ENCODE measurements at places on chromosomes 1 and 21.

GRCh38 chr21:32520875-32521735, 64.2 kb downstream of the TCP10L start:
- no peak for DNase-seq

DNA sequence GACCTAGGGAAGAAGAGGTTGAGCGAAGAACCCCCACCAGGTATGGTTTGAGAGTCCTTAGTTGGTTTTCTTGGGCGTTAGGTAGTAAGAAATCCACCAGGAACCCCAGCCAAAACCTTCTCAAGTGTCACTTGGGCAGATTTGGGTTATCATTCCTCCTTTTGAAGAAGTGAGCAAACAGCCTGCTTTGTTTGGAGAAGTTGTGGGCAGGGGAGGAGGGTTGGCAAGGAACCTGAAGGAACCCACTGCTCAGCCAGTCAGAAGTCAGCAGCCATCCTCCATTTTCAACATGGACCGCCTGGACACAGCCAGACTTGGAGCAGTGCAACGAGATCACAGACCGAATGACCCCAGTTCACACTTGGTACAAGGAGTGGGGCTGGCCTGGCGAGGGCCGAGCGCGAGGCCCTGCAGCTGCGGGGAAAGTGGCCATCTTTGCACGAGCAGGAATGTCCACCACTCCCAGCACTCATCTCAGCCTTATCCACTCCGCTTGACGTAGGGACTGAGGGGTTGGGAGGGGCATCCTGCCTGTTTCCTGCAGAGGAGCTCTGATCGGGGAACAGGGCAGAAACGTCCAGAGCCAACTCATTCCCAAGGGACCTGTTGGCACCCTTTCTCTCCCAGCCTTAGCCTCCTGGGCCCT, 7.2 kb downstream of the ADPRS start:
- DNase-seq = no peak

GRCh38 chr1:207405814-207406213, 48.3 kb upstream of the CR2 start:
- no peak for DNase-seq

DNA sequence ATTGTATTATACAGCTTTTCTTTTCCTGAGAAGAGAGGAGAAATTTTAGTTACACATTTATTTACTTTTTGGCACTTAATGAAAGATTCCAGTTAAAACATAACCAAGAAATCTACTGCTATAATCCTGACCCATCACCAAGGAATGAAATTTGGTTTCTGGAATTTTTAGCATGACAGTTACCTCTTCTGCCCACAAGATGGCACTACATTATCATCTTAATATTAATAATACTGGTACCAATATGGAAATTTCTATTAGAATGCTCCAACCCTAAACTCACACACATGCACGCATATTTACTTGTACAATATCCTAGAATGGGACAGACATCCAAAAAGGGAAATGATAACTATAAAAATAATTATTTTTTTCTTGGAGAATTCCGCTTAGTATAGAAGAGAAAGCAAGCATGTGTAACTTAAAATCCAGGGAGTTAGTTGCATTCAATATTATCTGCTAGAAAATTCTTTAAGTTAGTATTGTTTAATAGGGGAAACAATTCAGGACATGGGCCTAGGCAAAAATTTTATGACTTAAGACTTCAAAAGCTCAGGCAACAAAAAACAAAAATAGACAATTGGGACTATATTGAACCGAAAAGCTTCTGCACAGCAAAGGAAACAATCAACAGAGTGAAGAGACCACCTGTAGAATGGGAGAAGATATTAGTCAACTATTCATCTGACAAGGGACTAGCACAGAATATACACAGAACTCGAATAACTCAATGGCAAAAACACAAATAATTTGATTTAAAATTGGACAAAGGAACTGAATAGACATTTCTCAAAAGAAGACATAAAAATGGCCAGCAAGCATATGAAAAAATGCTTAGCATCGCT, 37.4 kb downstream of the MAP3K21 start:
- no peak for DNase-seq

DNA sequence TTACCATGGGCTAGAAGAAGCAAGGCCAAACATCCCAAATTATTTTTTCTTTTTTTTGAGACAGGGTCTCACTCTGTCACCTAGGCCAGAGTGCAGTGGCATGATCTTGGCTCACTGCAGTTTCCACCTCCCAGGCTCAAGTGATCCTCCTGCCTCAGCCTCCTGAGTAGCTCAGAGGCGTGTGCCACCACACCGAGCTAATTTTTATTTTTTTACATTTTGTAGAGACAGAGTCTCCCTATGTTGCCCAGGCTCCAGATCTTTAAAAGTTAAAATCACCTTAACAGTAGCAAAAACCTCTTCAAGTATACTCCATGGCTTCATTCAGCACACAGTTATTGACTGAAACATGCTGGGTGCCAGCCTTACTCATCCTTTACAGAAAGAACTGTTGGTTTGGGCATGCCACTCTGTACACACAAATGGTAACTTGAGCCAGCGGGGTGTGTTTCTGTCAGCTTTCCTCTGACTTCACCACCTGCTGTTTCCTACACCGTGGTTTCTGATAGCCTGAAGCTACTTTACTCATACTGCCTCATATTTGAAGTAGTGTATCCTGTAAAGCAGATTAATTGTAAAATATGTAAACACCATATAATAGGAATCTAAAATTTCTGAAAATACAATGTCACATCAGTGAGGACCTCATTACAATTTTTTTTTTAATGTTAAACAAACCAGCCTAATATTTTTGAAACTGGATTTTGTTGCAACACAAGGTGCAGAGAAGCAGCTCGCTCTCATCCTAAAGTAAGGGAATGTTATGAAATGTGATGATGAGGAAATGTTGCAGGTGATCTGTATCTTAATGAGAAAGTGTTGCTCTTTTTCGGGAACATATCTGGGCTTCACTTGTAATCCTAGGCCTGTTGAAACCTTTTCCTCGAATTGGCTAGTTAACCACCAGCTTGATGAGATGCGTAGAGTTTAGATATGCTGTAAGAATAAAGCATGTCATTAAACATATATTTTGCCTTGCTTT, 113.9 kb downstream of the ATP5PO start:
- no peak for DNase-seq

- no peak for DNase-seq
Observed at GRCh38 chr1:5273280-5274003, 619.0 kb downstream of the AJAP1 start.

DNA sequence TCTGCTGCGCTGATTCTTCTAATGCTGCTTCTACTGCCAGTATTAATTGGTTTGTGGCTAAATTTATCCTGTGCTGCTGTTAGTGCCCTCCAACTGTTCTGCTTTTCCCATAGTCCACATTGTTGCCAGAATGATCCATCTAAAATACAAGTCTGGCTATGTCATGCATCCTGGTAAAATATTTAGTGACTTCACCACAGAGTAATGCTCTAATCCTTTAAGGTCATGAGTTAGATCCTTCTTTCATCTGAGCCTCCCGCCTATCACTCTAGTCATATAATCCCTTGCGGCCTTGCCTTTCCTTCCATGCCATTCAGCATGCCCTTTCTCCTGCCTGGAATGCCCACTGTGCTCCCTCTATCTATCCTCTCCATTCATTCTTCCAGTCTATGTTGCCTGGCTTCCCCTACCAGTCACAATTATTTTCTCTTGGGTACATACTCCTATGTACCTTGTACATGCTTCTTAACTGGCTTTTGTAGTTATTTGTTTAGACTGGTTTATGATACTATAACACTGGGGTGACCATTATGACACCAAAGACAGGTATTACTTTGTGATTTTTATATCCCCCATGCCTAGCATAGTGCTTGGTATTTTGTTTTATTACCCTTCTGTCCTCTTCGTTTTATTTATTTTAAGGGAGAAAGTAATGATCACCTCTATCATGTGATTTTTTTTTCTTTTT, 144.0 kb downstream of the MAGI3 start:
- no peak for DNase-seq

DNA sequence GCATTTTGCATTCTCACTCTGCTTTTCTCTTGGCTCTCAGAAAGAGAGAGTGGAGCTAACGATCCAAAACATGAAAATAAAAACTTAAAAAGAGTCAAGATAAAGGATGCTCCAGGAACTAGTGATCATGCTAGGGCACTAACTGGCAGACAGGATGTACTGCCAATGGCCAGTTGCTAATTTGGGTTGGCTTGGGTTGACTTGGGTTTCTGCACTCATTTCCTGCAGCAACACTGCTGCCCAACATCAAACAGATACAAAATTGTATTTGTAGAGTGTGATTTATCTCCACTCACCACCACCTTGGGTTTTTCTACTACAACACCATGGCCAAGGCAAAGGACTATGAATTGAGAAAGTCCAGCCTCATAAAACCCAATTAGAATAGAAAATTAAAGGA, 662.3 kb upstream of the PTBP2 start:
- no peak for DNase-seq

DNA sequence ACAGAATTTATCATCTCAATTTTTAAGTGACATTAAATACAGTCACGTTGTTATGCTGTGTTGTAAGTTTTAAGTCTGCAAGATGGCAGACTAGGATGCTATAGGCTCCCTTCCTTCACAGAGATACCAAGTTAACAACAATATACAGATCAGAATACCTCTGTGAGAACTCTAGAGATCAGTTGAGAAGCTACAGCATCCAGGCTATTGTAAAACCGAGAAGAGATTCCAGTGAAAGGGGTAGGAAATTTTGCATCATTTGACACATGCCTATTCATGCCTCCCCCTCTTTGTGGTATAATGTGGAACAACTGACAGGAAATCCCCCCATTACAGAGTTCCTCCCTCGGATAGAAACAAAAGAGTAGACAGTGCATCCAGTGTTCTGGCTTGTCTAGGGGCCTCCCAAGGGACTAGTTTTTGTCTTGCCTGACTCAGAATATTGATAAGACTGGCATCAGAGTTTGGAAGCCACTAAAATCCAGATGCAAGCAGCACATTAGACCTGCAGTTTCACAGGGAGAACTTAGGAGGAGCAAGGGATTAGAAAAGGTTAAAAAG, 80.6 kb downstream of the LBR start:
- no peak for DNase-seq

DNA sequence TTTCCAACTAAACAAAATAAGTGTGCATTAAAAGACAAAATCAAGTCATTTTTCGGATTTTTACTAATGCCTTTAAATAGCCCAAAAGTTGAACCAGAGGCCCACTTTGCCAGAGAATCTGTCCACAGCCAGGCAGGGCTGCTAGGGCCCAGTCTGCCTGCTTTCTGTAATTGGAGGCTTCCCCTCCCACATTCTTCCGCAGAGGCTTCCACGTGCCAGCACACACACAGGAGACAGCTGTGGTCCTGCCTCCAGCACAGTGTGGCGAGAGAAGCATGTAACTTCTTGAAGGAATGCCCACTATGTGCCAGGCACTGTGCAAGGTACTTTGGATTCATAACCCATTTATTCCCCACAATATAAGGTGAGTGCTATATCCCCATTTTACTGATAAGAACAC, 11.3 kb upstream of the PDZK1IP1 start:
- DNase-seq = no peak

DNA sequence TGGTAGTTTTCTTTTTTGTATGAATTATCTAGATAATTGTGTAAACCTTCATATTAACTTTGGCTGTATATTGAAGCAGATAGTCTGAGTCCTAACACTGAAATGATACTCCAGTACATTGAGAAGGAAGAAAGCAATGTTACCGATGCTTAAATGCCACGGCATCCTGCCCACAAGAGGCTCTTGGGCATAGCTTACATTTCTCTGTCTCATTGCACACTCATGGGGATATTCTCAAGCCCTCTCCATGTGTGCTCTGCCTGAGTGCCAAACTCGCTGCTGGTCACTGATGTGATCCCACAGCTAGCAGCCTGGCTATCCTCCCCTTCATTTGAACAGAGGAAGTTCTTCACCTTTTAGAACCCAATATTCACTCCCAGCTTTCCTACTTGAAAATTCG, 179.4 kb downstream of the TGFB2 start:
- no peak for DNase-seq

DNA sequence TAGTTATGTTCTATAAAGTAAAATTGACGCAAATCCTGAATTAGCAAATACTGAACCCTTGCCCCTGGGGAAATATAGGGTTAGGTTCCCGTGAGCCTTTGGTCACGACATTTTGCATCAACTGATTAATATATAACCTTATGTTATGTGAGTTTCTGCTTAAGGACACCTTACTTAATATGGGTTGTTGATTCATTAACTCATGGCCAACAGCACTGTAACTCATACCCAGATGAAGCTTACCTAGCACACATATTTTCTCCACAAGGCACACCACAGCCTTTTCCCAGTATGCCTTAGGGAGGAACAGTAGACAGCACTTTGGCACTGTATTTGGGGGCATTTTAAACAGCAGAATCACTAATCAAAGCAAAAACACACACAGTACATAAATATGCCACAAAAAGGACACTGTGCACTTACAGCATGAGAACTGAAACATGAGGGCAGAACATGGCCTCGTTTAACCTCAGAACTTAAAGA, 15.1 kb downstream of the INAVA start:
- DNase-seq = no peak

DNA sequence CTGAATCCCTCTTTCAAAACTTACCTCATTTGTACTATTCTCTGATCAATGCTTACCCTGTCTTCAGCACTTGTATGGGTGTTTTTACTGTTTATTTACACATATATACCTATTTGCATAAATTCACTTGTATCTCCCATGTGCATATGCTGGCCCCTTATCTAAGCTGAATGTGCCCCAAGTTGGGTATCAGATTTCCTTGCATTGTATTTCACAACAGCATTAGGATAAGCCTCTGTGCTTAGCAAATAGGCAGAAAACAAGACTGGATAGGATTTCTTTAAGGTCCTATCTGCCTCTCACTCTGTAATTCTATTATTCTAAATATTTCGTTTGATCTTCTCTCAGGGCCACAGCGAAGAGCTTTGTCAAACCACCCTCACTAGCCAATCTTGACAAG, 45.9 kb upstream of the IPO9 start:
- no peak for DNase-seq

DNA sequence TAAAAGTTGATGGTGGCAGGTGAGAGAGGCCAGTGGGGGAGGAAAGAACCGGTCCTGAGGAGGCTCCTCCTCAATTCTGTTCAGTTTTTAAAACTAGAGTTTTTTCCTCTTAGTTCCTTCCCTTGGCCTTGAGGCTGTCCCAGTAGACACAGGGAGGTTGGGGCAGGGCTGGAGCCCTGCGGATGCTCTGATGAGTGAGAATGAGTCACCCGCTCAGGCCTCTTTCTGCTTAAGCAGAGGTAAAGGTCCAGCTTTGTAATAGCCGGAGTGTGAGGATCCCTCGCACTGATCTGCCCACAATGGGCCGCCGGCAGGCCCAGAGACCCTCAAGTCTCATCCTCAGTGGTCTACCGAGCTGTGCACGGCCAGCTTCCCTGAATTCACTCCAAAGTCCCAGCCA, 49.6 kb upstream of the IRF2BP2 start:
- DNase-seq = no peak

GRCh38 chr1:186236921-186237320, 138.1 kb downstream of the TPR start:
- no peak for DNase-seq

- DNase-seq = no peak
Observed at GRCh38 chr21:34523019-34523555, 11.1 kb upstream of the KCNE1 start.

- DNase-seq = no peak
Observed at GRCh38 chr1:245105815-245106410, 48.9 kb upstream of the KIF26B start.
